Coronary artery (tissue), 2 donors: ENCODE measurements at places on chromosomes 6 and 20.
A peak's percentile ranks its signal among the peaks of the same experiment; 100 is the strongest.

- no peak for DNase-seq
These were observed 45.9 kb upstream of the ZNFX1 start for GRCh38 chr20:49323622-49324238.

GRCh38 chr20:52985687-52986086 lies 13.5 kb downstream of the TSHZ2 start:
- DNase-seq: no peak

DNA sequence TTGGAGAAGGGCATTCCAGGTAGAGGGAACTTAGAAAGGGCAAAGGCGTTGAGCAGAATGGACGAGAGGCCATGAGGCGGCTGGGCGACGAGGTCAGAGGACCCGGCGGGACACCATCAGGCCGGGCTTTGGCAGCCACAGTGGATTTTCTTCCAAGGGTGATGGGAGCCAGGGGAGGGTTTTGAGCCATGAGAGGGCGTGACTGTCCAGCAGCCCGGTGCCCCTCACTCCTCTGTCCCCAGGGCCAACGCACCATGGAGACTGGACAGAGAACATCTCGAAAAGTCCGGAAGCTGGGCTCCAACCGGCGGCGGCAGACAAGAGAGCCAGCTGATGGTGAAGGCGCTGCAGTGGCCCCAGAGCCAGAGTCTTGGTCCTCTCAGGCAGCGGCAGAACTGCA lies 6.4 kb downstream of the RAB44 start:
- DNase-seq: no peak

DNA sequence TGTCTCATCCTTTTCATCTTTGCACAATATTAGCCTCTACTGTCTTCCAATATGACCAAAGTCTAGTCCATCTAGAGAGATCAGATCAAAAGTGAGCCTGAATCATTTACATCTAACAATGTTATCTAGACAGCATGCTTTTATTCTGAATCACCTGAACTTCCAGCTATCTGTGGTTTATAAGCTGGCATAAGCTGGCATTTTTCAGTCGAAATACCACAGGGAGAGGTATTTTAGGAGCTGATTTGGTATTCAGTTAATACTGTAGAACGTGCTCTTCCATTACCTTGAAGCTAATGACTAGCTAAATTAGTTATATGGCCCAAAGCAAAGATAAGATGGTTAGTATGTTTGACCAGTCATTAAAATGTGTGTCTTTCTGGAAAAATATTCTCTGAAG lies 188.3 kb upstream of the AGPAT4 start:
- DNase-seq: no peak

DNA sequence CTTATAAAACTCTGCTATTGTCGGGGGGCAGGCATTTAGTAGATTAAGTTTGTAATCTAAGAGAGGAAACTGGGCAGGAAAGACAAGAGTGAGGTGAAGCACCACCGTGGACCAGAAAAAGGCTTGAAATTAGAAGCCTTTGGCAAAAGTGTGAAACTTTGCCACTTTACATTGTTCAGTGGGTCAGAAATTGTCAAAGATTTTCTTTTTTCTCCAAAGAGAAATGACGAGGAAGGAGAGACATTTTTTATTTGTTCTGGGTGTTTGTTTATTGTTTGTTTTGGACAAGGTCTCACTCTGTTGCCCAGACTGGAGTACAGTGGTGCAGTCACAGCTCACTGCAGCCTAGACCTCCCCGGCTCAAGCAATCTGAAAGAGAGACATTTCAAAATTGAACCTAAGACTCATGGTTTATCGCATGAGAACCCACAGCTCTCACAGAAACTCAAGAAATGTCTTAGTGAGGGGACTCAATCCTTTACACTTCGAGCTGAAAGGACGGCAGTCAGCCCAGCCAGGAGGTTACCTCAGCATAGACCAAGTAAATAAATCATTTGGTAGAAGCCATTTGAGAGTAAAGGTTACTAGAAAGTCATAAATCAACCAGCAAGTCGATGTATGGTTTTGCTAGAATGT lies 262.8 kb upstream of the TAB2 start:
- no peak for DNase-seq

DNA sequence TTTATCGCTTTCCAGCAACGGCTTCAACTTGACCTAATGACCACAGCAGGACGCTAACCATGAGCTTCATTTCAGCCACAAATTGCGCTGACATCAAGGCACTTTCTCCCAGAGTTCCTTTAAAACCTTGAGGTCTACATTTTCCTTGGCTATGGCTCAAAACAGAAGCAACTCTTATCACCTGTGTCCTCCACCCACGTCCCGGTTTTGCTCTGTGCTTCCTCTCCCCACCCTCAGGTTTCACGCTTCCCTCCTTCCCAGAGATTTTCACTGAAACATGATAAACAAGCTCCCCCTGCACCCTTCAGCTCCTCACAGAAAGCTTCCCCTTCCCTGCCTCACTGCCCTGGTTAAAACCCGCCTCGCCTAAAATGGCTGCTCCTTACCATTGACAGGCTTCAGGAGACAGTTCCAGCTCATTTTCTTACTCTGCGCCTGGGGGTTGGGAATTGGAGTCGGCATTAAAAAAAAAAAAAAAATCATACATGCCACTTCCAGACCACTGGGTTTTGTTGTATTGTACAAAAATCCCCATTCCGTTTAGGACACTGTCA lies 229.5 kb downstream of the UBE3D start:
- DNase-seq: no peak

GRCh38 chr6:120869397-120869796 lies 464.9 kb downstream of the TBC1D32 start:
- DNase-seq: no peak

GRCh38 chr6:28424163-28424562 lies 19.1 kb downstream of the ZSCAN23 start:
- DNase-seq: no peak

- no peak for DNase-seq
These were observed 129.1 kb downstream of the IMPG1 start for GRCh38 chr6:75943381-75943780.

DNA sequence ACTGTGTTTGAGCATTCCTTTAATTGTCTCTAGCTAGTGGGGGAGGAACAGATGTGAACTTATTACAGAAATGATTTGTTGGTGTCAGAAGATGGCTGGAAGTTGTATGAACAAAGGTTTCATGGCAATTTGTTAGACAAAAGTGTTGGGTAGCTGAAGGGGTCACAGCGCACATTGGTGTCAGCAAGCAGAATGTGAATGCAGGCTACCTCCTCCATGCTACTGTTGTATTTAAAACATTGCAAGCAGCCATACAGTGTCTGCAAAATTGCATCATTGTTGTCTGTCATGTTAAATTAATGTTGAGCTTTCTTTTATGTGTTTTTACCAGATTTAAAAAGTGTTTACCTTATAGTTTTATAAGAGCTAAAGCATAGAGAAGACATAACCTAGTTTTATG lies 6.2 kb downstream of the LRRC1 start:
- no peak for DNase-seq

- no peak for DNase-seq
These were observed 37.1 kb downstream of the PIGU start for GRCh38 chr20:34639755-34640222.

DNA sequence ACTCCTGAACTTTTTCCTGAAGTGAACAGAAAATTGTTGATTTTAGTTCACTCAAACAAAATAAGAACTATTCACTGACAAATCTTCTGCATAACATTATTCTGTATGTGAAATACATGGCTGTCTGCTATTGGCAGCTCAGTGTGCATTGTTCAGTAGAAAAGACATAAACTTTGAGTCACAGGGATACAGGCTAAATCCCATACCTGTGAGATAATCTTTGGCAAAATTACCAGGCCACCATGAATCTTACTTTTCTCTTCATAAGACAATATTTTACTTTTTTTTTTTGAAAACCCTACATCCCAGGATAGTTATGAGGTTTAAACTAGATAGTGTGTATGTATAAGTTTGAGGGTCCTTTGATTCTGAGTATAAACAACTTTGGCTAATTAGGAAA lies 224.8 kb downstream of the GRM1 start:
- no peak for DNase-seq

- DNase-seq: no peak
These were observed 38.1 kb upstream of the BMP5 start for GRCh38 chr6:55913228-55914195.

DNA sequence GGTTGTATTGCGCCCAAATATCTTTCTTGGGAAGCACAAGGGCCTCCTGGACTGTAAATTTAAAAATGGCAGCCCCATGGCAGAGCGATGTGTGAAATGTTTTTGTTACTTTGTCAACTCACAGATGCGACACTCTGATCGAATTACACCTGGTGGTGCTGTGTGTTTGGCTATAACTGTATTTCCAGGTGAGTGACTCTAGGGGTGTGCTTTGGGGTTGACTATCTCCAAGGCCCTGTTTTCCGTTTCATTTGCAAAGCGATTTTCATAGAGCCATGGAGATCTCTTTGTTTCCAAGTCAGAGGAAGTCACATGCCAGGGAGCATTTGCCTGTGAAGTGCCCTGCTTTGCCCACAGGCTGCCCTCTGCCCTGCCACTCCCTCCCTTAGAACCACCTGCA lies 93.5 kb downstream of the CDC5L start:
- no peak for DNase-seq

DNA sequence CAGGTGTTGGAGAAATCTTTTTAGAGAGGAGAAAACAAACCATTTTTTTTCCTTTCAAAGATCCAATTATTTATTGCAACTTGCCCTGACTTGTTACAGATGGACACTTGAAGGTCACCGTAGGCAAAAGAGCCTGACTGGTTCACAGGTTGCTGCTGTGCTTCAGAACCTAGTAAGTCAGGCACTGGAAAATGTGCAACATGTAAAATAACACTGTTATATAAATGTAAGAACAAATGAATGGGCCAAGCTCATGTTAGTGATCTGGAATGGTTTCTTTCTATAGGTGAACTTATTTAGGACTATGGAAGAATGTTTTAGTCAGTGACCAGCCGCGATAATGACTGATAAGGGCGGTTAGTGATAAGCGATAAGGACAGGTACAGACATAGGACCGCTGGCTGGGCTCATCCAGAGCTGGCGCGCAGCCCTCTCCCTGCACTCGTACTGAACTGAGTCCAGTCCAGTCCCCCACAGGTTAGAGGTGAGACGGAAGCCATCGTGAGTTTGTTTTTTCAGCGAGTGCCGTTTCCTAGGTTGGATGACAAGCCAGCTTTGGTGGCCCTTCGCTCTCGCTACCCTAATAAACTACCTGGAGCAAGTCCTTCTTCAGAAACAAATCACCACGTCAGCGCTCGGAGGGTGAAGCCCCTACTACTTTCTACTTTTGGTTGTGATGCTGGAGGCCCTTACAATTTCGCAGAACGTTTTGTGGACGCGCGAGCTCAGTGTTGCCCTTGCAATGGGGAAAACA lies 94.4 kb upstream of the PRDM1 start:
- no peak for DNase-seq

- no peak for DNase-seq
These were observed 846 bp downstream of the PDE10A start for GRCh38 chr6:165662041-165662748.

DNA sequence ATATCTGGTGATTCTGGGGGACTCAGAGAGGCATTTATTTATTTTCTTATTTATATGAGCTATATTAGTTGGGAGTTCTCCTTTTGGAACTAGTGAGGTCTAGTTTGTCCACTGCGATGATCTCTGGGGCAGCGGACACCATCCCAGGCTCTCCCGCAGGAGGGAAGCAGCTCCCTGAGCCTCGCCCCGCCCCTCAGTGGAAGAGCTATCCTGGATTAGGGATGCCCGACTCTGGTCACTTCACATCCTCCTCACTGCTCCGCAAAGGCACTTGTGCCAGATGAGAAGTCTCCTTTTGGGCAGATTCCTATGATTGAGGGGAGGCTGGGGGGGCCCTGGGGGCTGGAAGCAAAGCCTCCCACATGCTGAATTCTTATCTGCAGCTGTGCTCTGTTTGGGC lies 3.6 kb upstream of the MAS1 start:
- peak; percentile 61 for DNase-seq

DNA sequence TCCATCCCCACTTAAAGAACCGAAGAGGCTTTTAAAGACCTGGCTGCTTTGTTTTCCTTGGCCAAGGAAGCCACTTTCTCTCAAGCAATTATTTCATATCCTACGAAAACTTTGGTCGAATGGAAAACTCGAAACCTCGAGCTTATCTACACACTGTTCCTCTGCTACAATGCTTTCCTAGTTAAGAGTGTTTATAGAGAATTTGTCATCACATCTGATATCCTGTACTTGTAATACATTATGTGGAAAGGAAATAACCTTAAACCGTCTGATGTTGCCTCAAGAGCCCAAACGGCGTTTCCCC lies 28.1 kb downstream of the TFAP2B start:
- no peak for DNase-seq

GRCh38 chr20:15951658-15952057 lies 621.6 kb downstream of the KIF16B start:
- DNase-seq: no peak

DNA sequence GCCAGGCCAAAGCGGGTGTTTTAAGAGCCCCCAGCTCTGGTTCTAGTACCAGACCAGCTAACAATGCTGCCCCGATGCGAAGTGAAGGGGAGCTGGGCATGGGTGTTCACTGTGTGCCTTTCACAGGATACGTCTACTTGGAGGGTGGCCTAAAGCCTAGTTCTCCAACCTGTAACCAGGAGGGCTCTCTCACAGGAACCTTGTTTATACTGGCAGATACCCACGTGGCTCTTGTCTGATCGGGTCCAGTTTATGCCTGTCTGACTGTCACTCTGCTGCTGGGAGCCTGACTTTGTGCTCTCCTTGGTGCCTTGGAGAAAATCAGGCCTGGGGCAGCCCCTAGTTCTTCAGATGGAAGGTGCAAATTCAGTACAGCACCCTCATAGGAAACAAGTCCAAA lies 60.2 kb upstream of the RNF144B start:
- no peak for DNase-seq

- DNase-seq: no peak
These were observed 233.2 kb downstream of the ARHGAP18 start for GRCh38 chr6:129476810-129477209.

- no peak for DNase-seq
These were observed 87.7 kb downstream of the HIVEP2 start for GRCh38 chr6:142857233-142857761.

DNA sequence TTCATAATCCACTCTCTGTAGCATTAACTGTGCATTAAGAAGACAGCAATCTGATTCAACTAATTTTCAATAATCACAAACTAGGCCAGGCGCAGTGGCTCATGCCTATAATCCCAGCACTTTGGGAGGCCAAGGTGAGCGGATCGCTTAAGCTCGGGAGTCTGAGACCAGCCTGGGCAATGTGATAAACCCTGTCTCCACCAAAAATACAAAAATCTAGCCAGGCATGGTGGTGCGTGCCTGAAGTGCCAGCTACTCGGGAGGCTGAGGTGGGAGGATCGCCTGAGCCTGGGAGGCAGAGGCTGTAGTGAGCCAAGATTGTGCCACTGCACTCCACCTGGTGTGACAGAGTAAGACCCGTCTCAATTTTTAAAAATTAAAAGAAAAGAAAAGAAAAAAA lies 29.5 kb downstream of the SERPINB9 start:
- DNase-seq: no peak

- no peak for DNase-seq
These were observed 3.5 kb downstream of the GFRA4 start for GRCh38 chr20:3659492-3660261.

GRCh38 chr20:11372876-11373790 lies 544.6 kb upstream of the BTBD3 start:
- no peak for DNase-seq

DNA sequence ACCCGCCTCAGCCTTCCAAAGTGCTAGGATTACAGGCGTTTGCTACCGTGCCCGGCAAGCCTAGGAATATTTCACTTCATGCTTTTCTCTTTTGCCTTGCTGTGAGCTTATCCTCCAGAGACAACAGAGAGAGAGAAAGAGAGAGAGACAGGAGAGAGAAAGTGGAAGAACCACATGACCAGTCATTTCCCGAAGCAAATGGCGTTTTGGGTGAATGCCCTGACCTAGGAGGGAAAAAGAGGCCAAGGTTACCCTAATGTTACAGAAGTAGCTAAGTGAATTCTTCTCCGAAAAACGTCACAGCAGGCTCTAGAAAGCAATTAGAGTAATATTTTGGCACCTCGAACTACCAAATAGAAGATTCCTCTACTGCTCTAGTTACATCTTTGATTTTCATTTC lies 9.1 kb downstream of the SGK1 start:
- DNase-seq: no peak
